ENCODE measurements at places on chromosomes 11 and 22.

- H3K36me3 ChIP-seq, result peaks cover 30% of the 10 kb centered on the region
- H3K4me1 ChIP-seq, result peaks cover 49% of the 10 kb centered on the region
- H3K27me3 ChIP-seq, result no peaks in the 10 kb centered on the region
- H3K27ac ChIP-seq, result peak overlapping the region; percentile 82
Measured at GRCh38 chr11:45805305-45806071, 539 bp downstream of the SLC35C1 start.

DNA sequence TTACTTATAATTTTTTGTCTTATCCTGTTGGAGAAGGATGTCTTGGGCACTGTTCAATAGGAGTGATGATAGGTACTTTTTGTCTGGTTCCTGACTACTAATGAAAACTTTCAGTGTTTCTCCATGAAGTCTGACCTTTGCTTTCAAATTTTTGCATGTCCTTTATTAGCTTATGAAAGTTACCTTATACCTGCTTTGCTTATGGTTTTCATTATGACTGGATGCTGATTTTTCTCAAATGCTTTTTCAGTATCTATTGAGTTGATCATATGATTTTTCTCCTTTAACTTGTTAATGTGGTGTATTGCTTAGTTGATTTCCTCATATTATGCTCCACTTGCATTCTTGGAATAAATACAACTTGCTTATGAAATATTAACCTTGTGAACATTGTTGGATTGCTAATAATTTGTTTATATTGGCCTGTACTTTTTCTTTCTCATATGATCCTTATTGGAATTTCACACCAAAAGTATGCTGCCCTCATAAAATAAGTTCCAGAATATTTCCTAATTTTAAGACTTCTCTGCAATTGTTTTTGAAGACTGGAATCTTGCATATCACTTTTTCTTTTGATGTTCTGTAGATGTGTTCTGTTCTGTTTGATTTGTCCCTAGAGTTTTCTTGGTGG, 85.0 kb upstream of the SC5D start:
- H3K36me3 ChIP-seq, result no peaks in the 10 kb centered on the region
- no peak overlapping the region for H3K4me3 ChIP-seq
- DNase-seq, result no peak
- H3K27ac ChIP-seq, result no peak overlapping the region

- no peak overlapping the region for H3K27ac ChIP-seq
- no peaks in the 10 kb centered on the region for H3K4me1 ChIP-seq
- DNase-seq, result no peak
- no peak overlapping the region for H3K4me3 ChIP-seq
Measured at GRCh38 chr22:48035897-48036296, 1273.4 kb downstream of the TBC1D22A start.

DNA sequence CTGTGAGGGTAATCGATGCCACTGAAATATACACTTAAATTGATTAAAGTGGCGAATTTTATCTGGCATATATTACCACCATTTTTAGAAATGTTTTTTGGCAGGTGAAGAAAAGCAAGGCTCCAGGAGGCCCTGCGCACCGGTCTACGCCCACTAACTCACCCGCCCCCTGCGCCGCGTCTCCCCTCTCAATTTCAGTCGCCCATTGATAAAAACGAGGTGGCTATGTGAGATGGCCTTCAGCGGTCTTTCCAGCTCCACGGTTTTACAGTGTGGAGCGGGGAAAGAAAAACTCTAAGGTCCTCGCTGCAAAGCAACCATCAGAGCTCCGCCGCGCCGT, 602 bp upstream of the AQP11 start:
- H3K4me1 ChIP-seq, result peaks cover 17% of the 10 kb centered on the region
- H3K4me3 ChIP-seq, result peak overlapping the region; percentile 79
- peaks cover 21% of the 10 kb centered on the region for H3K27me3 ChIP-seq
- peak overlapping the region; percentile 19 for H3K27ac ChIP-seq

GRCh38 chr11:44592125-44592940, 26.9 kb downstream of the CD82 start:
- peaks cover 69% of the 10 kb centered on the region for H3K4me1 ChIP-seq
- DNase-seq, result no peak
- H3K27me3 ChIP-seq, result no peaks in the 10 kb centered on the region
- no peak overlapping the region for H3K4me3 ChIP-seq
- H3K27ac ChIP-seq, result no peak overlapping the region

GRCh38 chr22:49632199-49633009, 195.3 kb downstream of the BRD1 start:
- no peak overlapping the region for H3K4me3 ChIP-seq
- H3K4me1 ChIP-seq, result no peaks in the 10 kb centered on the region
- no peak overlapping the region for H3K27ac ChIP-seq

DNA sequence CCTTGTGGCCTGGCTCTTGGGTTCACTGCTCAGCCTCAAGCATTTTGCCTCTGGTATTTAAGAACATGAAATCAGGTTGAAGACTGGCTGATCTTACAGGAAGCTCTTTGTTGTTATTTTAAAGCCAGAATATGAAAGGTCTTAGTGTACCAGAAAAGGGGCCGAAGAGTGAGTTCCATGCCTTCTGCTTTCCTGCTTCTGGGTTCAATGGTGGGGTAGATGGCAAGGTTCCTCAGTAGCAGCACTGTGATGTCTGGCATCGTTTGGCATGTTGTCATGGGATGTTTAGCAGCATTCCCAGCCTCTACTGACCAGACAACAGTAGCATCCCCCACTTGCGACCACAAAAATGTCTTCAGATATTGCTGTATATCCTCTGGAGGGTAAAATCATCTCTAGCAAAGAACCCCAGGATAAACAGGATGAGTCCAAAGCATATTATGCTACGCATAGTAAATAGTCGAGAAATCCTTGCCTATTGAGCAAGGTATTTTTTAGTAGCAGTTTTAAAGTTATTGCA, 2.4 kb downstream of the VPS26B start:
- peaks cover 31% of the 10 kb centered on the region for H3K36me3 ChIP-seq
- DNase-seq, result no peak
- H3K27ac ChIP-seq, result no peak overlapping the region

DNA sequence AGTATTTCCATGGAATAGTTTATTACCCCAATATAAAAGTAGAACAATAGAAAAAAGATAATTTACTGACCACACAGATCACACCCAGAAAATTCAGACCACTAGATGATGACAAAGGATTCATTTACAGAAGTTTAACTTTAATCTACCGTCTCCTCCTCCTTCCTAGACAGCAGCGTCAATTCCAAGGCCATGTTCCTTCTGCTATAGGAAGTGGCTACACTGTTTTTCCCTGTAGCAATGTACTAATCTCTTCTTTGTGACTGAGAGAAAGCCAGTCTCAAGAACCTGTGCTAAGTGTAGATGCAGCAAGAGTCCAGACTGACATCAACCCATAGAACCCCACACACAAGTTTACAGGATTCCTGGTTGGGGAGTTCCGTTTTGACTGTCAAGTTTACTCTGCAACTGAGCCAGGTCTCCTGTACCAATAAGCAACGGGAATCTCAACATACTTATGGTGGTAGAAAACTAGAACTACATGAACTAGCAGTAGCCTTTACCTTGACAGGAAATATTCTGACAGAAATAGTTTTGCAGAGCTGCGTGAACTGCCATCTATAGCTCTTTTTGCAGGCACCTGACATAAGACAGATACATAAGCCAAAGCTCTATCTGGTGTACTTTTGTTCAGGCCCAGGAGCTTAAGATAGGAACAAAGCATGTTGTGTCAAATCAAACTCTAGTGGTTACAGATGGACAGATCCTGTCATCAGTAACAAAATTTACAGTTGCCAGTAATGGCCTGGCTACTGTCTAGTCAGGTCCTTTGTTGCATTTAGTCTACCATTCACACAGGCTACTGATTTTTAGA, 42.9 kb downstream of the MRTFA start:
- H3K4me3 ChIP-seq, result no peak overlapping the region
- DNase-seq, result no peak
- H3K27me3 ChIP-seq, result no peaks in the 10 kb centered on the region
- H3K27ac ChIP-seq, result no peak overlapping the region
- peaks cover 9% of the 10 kb centered on the region for H3K4me1 ChIP-seq

DNA sequence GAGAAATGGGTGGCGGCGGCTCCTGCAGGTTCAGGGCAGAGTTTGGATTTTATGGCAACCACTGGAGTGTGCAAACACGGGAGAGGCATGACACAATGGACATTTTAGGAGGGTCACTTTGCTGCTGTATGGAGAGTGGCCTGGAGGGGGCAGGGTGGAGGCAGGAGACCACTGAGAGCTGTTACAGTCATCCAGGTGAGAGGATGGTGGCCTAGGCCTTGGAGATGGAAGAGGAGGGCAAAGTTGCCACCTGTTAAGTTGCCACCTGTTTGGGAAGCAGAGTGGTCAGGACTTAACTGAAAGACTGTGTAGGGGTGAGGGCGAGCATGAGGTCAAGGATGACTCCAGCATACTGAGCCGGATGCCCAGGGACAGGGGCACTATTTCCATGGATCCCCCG, 2.3 kb upstream of the RAD9A start:
- H3K4me3 ChIP-seq, result peak overlapping the region; percentile 68
- peaks cover 14% of the 10 kb centered on the region for H3K36me3 ChIP-seq
- peak overlapping the region; percentile 20 for H3K27ac ChIP-seq
- peaks cover 24% of the 10 kb centered on the region for H3K27me3 ChIP-seq

- no peak overlapping the region for H3K4me3 ChIP-seq
- no peak overlapping the region for H3K27ac ChIP-seq
Measured at GRCh38 chr22:31192513-31192912, 19.6 kb upstream of the LIMK2 start.

- H3K36me3 ChIP-seq, result no peaks in the 10 kb centered on the region
- H3K27me3 ChIP-seq, result peaks cover 38% of the 10 kb centered on the region
- H3K27ac ChIP-seq, result no peak overlapping the region
- no peaks in the 10 kb centered on the region for H3K4me1 ChIP-seq
- H3K4me3 ChIP-seq, result no peak overlapping the region
Measured at GRCh38 chr22:26174280-26174679, 5.0 kb downstream of the SEZ6L start.
